ENCODE measurements at places on chromosomes 4 and X.

GRCh38 chr4:56127716-56128115 lies 179.0 kb downstream of the CEP135 start:
- no peak for DNase-seq

DNA sequence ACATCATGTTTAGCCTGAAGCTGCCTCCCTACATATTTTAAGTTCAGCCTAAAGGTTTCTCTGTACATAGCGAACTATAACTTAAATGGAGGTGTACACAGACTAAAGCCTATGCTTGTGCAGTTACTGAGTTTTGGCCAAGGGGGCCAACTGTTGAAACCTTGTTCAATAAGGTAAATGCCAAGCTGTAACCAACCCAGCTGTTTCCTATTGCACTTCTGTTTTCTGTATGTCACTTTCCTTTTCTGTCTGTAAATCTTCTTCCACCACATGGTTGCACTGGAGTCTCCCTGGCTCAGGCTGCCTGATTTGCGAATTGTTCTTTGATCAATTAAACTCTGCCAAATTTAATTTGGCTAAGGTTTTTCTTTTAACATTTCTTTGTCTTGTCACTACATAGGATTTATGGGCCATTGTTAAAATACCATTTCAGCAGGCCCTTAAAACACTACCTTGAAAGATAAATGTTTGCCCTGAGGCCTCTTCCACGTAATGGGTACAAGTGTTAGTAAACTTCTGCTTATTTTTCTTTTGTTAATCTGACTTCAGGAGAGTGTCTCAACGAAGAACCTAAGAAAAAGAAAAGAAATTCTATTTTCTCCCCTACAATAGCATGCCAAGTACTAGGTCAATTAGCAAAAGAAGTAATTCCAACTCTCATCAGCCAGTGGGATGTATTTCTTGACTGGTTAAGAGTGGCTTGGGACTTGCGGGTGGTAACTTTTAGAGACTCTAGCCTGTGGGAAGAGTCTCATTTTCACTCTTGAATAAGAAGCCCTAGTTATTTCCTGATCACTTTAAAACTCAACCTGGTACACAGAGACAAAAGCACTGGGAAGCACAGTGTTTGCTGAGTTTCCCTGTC lies 45.7 kb upstream of the PRSS12 start:
- DNase-seq = no peak

- no peak for DNase-seq
Observed at GRCh38 chr4:101856149-101856548, 65.6 kb downstream of the BANK1 start.

GRCh38 chr4:41024556-41025491 lies 189.5 kb downstream of the APBB2 start:
- DNase-seq = peak; percentile 33

GRCh38 chrX:11422525-11422857 lies 129.3 kb downstream of the AMELX start:
- no peak for DNase-seq

DNA sequence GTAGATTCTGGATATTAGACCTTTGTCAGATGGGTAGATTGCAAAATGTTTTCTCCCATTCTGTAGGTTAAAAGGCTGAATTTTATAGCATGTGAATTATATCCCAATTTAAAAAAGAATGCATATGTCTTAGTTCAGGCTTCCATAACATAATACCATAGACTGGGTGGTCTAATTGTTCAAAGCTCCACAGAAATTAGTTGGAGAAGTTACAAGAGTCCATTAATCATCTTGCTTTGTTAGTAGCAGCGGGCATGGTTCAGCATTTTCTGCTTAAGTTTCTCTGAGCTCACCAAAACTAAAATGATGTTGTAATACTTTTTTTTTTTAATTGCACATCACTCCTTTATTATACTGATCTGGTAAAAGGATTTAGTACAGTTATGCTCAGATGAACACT lies 1.8 kb downstream of the PGAM4 start:
- DNase-seq = no peak

DNA sequence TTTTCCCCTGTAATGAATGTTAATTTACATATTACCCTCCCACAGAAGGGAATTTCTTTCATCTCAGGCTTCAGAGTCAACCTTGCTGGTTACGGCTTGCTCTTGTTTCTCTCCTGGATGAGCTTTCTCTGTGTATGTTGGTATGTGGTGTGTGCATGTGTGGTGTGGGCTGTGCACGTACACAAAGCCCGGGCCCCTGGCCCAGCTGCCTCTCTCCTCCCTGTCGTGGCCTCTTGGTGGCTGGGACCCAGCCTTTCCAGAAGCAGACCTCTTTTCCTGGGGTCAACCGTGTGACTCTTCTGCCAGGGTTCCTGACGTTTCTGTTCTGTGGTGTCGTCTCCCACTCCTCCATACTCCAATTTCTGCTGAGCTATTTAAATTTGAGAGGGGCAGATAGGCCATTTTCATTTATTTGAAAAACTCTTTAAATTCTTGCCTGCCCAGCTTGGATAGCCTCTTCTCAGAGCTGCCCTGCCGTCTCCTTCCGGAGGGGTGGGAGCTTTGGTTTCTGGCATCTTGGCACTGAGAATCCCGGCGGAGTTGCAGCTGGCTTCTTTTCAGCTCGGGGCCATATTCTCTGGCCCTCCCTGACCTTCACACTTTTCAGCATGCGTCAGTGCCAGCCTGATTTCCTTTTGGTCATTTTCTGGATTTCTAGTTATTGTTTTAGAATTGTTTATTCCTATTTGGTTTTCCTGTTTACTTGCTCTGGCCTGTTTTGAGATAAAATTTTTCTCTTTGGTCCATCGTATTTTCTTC lies 25.1 kb downstream of the FHDC1 start:
- no peak for DNase-seq

DNA sequence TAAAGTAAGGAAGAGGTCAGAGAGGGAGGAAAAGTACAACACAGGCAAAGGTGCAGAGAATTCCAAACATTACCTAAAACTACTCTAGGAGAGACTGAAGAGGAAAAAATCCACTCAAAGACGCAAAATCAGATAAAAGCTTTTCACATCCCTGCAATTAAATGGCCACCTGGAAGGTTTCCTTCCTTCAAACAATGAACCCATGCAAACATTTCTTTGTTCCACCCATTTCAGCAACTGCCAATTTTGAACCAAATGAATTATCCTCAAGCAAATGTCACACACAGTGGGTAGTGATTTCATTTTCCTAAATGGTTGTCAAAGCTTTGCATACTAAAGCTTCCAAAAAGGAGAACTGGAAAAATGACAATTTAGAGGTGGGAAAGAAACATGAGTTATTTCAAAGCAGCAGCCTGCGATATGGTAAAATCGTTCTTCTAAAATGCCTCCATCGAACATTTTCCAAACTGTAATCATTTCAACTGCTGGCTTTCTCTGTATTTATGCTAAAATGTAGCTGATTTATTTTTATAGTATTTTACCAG lies 45.0 kb downstream of the APBB2 start:
- no peak for DNase-seq

DNA sequence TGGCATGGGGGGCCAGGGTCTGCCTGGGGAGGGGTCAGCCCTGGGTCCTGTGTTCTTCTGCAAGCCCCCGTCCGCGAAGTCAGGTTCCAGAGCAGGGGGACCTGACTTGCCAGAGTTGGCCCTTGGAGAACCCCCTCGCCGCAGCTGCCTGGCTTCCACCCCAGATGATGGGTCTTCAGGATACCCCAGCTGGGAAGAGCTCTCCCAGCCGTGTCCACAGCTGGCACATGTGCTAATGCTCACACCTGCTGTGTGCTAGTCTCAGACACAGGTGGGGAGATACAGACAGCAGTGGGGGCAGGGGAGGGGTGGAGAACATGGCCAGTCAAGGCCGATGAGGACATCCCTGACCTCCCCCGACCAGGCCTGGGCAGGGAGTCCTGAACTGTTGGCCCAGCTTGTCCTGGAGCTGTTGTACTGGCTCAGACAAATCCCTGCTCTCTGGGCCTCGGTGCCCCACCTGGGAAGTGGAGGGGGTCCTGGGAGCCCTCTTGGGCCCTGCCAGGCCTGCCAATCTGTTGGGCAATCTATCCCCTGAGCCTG lies 3.5 kb downstream of the ADRA2C start:
- DNase-seq = no peak

- DNase-seq = no peak
Observed at GRCh38 chrX:149040873-149041535, 464.1 kb downstream of the IDS start.

DNA sequence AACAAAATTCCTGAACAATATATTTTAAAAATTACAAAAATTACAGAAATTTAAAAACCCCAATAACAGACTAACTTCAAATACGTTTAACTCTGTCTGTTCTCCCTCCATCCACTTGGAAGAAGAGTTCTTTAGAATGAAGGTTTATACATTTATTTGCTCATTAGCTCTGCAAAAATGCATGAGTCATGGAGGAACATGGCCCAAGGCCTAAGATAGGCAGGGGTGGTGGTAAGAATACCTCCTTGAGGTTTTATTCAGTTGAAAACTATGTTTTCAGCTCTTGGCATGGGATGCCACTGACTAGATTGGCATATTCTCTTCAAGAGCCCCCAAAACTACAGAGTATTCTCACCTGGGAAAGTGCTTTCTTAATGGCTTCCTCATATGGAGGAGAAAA lies 8.8 kb upstream of the LRRC66 start:
- DNase-seq = peak; percentile 69

DNA sequence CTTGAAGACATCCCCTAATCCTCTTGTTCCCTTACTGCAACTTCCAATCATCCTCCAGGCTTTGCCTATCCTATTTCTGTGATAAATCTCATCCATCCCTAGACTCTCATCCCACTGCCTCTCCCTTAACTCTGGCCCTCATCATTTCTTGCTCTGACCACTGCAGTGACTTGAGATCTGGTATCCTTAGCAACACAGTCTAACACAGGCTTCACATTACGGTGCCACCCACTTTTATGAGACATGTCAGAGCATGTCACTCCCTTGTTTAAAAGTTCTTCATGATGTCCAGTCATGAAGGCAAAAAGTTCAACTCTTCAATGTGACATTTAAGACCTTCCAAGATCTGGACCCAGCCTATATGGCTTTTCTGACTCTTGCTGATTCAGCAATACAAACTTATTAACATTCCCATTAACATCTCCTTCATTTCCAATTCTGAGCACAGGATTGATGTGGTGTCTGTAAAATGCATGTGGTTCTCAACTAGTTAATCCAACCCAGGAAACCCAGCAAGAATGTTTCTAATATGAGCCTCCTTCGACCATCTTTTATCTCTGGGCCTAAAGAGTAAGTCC lies 64.0 kb downstream of the OR13H1 start:
- no peak for DNase-seq

DNA sequence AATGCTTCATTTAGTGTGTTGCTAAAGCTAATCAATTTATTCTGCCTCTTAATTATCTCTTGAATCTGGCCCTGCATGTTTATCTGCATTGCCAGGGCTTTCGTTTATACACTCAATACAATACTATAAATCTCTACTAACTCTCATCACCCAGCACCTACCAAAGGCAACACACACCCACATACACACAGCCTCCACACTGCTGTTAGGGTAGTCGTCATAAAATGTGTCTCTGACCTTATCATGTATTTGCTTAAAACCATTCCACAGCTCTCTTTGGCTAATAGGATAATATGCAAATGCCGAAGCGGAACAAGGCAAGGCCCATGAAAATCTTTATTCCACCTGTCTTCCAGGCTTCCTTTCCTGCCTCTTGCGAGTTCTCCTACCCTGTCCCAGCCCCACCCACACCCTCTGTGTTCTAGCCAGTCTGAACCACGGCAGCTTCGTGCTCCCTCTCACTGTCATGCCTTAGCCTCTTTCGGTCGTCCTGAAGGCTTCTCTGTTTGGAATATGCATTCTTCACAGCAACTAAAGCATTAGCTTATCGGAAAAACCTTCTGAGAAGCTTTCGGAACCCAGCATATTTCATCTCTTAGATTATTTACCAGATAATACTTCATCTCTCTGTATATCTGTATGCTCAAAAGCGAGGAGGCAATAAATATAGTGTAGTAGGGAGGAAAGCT lies 333.5 kb downstream of the TENM3 start:
- no peak for DNase-seq

DNA sequence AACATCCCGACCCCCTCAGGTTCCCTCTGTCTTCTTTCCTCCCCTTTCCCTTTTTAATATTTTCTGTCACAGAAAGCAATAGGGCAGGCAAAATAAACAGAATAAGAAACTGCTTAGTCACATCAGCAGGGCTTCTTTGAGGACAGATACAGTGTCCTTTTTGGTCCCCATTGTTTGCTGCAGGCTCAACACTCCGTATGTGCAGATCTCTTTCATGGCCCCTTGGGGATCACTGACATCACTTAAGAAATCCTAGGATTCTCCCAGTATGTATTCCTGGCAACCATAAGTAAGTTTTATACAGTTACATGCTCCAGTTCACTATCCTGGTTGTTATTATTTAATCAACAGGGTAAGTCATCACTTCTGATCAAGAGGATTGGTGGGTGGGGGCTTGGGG lies 448.0 kb downstream of the NKX6-1 start:
- DNase-seq = no peak

DNA sequence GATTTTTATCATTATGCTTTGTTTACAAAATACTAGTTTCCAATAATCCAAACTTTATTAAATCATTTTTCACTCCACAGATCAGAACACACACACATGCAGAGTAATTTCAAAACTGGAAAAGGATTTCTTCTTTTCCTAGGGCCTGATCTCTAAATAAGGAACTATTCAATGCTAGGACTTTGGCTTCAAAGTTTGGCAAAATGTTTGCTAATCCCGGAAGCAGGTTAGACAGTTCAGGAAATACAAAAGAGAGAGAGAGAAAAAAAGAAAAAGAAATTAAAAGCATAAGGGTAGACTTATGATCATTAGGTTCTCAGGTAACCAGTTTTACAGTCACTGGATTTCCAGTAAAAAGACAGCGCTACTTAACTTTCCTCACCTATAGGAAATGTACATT lies 211.0 kb downstream of the DCLK2 start:
- no peak for DNase-seq

GRCh38 chr4:77194989-77195388 lies 38.0 kb downstream of the CCNG2 start:
- DNase-seq = no peak

- no peak for DNase-seq
Observed at GRCh38 chr4:20889901-20890300, 189.6 kb downstream of the PACRGL start.

DNA sequence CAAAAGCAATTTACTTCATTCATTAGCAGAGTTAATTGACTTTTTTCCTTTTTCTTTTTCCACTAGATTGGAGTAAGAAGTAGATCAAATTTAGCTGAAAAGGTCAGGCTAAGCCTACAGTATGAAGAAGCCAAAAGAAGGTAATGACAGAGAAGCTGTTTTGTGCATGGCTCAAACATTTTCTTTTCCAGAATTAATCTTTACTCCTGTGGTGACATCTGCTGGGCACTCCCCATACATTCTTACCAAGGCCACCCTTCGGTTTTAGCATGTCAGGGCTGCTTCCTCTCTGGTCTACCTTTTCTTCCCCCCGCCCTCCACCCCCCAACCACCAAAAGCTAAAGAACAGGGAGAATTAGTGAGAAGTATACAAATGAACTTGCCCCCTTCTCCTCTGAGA lies 70.2 kb downstream of the CLDN22 start:
- DNase-seq = peak; percentile 77

DNA sequence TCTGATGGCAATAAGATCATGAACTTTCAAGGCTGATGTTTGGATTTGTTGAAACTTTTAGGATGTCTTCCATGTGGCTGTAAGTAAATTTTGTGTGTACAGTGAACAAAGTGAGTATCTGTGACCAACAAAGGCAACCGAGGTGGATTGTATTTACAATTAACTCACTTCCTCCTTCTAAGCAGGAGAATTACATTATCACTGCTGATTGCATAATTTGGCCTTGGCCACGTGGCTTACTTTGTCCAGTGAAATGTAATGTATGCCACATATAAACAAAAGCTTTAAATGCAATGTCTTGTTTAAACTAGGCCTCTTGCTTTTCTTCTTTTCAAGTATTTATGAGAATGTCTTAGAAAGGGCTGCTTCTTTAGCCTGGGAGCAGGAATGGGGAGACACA lies 66.3 kb upstream of the MAD2L1 start:
- DNase-seq = peak; percentile 33

GRCh38 chr4:55838356-55838755 lies 15.1 kb upstream of the EXOC1 start:
- no peak for DNase-seq

Measured in choroid plexus epithelial cell (primary cell).